H1 (cell line): ENCODE measurements at places on chromosomes 3 and 15. TPM values are rescaled to one million over a fixed set of nuclear protein-coding genes. Genes with fewer than 3 reads are reported as not detected.

NBEAL2 gene
- total RNA-seq: 45.8 and 46.9 TPM in 2 replicates

PLA2G4D gene
- total RNA-seq: 0.07 and 0.33 TPM in 2 replicates

STRA6 gene
- 7.6 and 9.3 TPM in 2 replicates for total RNA-seq

STRIT1 gene
- total RNA-seq: 0.38 and 0.47 TPM in 2 replicates

TRPM1 gene
- total RNA-seq: not detected in 2 replicates

DNAJB11 gene
- total RNA-seq: 63.9 and 67.7 TPM in 2 replicates

ACTC1 gene
- total RNA-seq: 86.2 and 90.0 TPM in 2 replicates

DNA sequence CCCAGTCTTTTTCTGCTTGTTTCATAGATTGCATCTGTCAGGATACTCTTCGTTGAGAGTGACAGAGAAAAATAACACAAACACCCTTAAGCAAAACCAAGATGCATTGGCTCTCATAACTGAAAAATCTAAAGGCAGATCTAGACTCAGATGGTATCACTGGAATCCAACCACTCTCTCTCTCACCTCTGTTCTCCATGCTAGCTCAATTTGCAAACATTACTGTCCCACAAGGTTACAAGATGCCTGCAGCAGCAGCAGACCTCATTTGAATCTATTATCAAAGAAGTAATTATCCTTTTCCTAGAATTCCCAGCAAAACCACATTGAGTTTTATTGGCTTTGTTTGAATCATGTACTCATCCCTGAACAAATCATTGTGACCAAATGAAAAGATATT lies 19.1 kb upstream of the PCOLCE2 start:
- H3K36me3 ChIP-seq: no peaks in the 10 kb centered on the region
- no peaks in the 10 kb centered on the region for H3K27me3 ChIP-seq
- no peak for DNase-seq
- H3K27ac ChIP-seq: no peak overlapping the region

DNA sequence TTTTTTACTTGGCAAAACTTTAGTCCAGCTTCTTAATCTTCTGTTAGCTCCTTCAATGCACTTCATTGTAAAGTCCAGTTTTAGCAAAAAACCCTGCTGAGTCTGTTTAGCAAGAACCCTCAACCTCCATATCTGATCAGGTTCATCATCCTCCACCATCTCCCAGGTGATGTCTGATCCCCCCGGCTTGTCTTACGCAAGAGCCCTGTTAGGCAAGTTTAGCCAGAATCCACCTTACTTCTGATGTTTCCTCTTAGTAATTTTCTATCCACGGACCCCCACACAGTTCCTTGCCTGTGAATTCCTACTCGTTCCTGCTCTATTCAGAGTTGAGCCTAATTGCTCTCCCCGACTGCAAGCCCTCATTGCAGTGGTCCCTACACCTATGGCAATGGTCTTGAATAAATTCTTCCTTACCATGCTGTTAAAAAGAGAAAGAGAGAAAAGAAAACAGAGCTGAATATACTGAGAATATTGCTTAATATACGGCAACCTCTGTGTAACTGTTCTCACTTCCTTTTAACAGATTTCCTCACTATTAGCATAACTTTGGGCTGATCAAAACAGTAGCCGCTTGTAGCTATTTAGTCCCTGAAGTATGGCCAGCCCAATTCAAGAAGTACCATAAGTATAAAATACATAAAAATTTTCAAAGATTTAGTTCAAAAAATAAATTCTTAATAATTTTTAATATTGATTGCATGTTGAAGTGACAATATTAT lies 78.7 kb upstream of the MME start:
- no peak overlapping the region for H3K27ac ChIP-seq
- no peak overlapping the region for H3K4me3 ChIP-seq
- DNase-seq: no peak
- no peaks in the 10 kb centered on the region for H3K27me3 ChIP-seq

DNA sequence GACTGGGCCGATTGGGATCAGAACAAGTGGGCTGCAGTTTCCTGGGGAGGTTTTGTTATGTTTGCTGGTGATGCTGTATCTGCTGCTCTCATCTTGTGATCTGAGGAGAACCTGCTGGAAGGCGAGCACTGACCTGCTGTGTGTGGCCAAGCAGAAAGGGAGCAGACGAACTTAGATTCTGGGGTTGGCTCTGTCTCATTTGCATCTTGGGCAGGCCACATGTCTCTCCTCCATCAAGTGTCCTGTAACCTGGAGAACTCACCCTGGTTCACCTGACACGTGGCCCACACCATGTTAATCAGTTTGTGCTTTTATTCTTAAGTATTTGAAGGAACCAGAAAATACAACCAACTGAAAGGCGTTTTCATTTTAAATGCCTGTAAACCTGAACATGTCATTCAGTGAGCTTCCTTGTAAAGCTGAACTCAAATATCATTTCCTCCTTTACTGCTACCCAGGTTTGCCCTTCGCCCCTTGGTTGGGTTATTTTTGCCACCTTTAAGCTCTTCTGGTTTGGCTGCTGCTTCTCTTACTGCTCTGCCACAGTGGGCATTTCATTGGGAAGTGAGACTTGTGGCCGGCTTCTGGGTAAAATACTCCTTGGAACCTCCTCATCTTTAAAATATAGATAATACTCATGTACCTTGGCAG lies 33.5 kb upstream of the TRAK1 start:
- no peak overlapping the region for H3K4me3 ChIP-seq
- H3K27me3 ChIP-seq: no peaks in the 10 kb centered on the region
- peak; percentile 40 for DNase-seq
- H3K4me1 ChIP-seq: peaks cover 26% of the 10 kb centered on the region
- H3K27ac ChIP-seq: no peak overlapping the region

DNA sequence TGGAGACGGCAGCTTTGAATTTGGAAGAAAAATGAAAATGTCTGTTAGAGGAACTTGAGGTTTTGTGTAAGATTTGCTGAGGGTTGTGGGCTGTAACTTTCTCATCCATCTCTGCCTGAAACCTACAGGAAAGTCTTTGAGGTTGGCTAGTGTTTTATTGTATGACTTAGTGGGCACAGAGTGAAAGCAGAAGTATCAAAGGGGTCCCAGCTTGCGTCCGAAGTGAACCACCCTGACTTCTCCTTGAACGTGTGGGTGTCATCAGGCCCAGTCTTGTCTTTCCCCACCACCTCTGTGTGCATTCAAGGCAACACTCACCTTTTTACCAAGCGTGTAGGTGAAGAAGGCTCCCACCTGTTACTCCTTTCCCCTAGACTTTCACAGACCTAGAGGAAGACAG lies 682.1 kb upstream of the CFAP20DC start:
- no peaks in the 10 kb centered on the region for H3K27me3 ChIP-seq

- no peak for DNase-seq
- no peaks in the 10 kb centered on the region for H3K4me1 ChIP-seq
Measured at GRCh38 chr3:32996048-32996754, 44.8 kb downstream of the CCR4 start.

DNA sequence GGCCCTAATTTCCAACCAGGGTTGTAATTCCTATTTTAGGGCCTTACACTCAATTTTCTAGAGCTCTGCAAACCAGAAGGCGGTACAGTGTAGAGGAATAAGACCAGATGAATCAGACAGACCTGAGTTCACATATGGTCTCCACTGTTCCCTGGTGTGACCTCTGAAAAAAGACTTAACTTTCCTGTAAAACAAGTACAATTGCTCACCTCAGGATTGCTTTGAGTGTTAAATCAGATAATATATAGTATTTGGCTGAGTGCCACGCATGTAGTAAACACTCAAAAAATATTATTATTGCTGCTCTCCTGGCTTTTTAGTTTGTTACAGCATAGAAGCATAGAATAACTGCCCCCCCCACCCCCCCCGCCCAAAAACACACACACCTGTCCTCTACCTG lies 51.0 kb upstream of the STT3B start:
- no peak overlapping the region for H3K27ac ChIP-seq
- no peaks in the 10 kb centered on the region for H3K36me3 ChIP-seq
- H3K4me3 ChIP-seq: no peak overlapping the region
- no peaks in the 10 kb centered on the region for H3K27me3 ChIP-seq

- no peak overlapping the region for H3K4me3 ChIP-seq
- H3K27me3 ChIP-seq: no peaks in the 10 kb centered on the region
- H3K27ac ChIP-seq: peak overlapping the region; percentile 56; the same call in 1 of the 2 replicates
- no peak for DNase-seq
- peaks cover 23% of the 10 kb centered on the region for H3K4me1 ChIP-seq
- no peaks in the 10 kb centered on the region for H3K36me3 ChIP-seq
Measured at GRCh38 chr15:66404532-66404931, 17.8 kb downstream of the MAP2K1 start.

- no peaks in the 10 kb centered on the region for H3K36me3 ChIP-seq
- no peak overlapping the region for H3K27ac ChIP-seq
- no peak overlapping the region for H3K4me3 ChIP-seq
- DNase-seq: no peak
Measured at GRCh38 chr3:73148206-73148605, 86.7 kb downstream of the EBLN2 start.

DNA sequence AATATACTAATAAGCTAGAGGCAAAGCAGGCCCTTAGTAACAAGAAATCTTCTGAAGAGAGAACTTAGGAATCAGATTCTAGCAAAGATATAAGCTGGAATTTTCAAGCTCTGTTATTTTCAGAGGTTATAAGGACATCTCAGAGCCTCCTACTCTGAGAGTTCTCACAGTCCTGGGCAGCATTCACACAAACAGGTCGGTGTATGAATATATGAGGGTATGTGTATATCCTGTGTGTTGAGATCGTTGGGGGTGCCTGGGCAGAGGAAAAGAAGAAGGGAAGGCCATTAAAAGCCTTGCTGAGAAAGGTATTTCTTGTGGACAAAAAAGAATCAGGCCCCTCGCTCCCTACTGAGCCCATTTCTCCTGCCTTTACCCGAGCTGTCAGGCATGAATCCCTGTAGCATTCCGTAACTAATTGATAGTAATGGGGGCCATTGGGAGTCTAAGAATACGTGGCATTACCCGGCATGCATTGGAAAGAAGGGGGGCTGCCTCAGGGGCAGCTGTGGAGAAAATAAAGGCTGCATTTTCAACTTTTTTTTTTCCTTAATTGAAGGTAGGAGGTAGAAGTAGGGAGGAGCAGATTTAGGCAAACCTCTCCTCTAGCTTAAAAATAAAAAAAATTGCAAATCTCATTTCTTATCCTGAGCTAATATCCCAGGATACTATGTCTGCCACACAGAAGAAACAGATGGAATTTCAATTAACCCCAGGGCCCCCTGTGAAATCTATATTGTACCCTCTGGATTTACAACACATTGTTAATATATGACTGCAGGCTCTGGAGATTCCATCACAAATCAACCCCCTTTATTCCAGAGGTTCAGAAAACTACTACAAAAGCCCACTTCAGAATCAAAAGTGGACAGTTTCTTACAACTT lies 103.8 kb downstream of the GTPBP8 start:
- no peak overlapping the region for H3K4me3 ChIP-seq
- H3K36me3 ChIP-seq: no peaks in the 10 kb centered on the region
- no peaks in the 10 kb centered on the region for H3K27me3 ChIP-seq
- peaks cover 11% of the 10 kb centered on the region for H3K4me1 ChIP-seq

DNA sequence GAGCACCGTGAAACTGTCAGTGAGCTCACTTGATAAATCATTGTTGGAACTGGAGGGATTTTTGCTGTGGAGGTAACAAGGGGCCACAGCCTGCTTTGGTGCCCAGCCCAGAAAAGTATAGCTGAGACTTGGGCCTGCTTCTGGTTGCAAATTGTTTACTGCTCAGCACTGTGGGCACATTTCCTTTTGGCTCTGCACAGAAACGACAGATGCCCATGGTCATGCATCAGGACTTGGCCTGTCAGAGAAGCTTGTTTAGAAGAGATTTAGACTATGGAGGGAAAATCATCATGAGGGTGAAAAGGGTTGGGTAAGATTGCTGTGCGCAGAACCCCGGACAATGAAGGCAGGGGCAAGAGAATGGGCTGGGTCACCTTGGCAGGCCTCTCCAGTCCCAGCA lies 286.1 kb upstream of the CTNNB1 start:
- no peaks in the 10 kb centered on the region for H3K36me3 ChIP-seq
- H3K4me3 ChIP-seq: no peak overlapping the region
- no peak overlapping the region for H3K27ac ChIP-seq
- H3K4me1 ChIP-seq: no peaks in the 10 kb centered on the region

DNA sequence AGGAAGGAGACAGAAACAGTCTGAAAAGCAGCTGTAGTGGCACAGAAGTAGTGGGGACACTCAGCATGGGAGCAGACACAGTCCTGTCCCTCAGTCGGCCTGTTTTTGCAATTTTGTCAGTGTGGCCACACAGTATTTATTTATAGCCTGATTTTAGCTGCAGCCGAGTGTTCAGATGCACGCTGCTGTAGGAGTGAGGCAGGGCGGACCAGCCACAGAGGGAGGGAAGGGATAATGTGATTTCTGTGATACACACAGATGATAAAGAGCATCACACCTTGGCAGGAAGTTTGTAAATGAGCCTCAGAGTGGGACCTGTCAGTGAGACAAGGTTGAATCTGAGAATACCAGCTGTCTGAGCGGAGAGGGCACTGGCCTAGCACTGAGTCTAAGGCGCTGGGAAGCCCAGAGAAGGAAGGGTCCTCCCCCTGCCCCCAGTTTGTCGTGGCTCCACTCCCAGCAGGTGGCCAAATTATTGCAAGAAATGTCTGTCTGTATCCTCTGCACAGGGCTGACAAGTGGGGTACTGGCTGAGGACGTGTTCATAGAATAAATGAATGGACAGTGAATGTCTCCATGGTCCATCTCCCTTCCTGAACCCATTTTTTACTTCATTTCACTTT lies 3.8 kb downstream of the PSTPIP1 start:
- no peak for DNase-seq
- H3K36me3 ChIP-seq: no peaks in the 10 kb centered on the region
- no peaks in the 10 kb centered on the region for H3K4me1 ChIP-seq
- no peaks in the 10 kb centered on the region for H3K27me3 ChIP-seq
- H3K27ac ChIP-seq: no peak overlapping the region

GRCh38 chr3:19173945-19174344 lies 25.6 kb downstream of the KCNH8 start:
- no peaks in the 10 kb centered on the region for H3K36me3 ChIP-seq
- H3K27ac ChIP-seq: no peak overlapping the region
- H3K4me3 ChIP-seq: no peak overlapping the region
- H3K27me3 ChIP-seq: no peaks in the 10 kb centered on the region
- peak; percentile 48 for DNase-seq

DNA sequence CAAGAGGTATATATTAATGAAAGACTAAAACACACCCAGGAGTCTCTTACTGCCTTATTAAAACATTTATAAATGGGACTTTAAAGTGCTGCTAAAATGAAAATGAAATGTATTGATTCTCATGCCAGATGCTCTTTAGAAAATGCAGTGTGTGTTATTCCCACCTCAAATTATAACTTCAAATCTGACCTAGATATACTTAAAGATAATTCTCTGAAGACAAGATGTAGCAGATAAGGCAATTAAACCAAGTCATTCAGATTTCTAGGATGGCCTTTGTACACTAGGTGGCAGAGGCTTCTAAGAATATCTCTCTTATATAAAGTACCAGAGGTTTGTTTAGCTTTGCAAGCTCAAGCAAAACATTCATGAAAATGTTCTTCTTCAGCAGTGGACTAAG lies 26.9 kb upstream of the GOLGA8B start:
- H3K36me3 ChIP-seq: no peaks in the 10 kb centered on the region
- no peak for DNase-seq

DNA sequence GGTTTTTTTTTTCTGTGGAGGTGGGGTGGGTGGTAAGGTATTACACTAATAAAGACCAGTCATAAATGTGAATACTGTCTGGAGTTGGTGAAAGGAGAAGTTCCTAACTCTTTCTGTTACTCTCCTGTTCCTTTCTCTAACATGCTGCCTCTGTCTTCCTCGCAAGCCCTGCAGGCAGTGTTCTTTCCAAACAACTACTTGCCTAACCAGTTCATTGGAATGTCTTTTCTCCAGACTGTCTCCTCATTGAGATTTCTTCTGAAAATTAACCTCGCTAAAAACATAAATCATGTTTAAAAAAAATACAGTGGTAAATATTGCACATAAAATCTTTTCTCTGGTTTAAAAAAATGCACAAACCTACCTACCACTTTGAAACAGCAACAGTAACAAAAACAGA lies 135.2 kb downstream of the TP63 start:
- no peak for DNase-seq
- no peak overlapping the region for H3K4me3 ChIP-seq
- H3K36me3 ChIP-seq: no peaks in the 10 kb centered on the region
- no peak overlapping the region for H3K27ac ChIP-seq
